ENCODE measurements at places on chromosomes 2 and 18.

DNA sequence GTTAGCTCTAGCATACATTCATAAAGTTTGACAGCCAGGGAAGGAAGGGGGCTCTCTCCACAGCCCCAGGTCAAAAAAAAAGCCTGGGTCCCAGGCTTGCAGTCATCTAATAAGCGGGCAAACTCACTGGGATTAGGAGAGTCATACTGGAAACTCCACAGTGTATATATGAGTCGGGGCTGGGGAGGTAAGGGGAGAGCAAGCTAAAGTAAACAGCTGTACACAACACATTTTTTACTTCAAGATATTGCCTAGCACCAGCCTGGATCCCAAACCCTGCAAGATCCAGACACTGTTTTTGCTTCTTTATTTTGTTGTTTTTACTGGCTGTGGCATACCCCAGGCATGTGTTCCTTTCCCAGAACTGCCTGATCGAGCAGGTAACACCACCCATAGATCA, 291.3 kb upstream of the TANK start:
- no peak overlapping the region for H3K4me3 ChIP-seq
- peaks cover 10% of the 10 kb centered on the region for H3K27me3 ChIP-seq
- no peaks in the 10 kb centered on the region for H3K36me3 ChIP-seq
- H3K4me1 ChIP-seq, result no peaks in the 10 kb centered on the region

DNA sequence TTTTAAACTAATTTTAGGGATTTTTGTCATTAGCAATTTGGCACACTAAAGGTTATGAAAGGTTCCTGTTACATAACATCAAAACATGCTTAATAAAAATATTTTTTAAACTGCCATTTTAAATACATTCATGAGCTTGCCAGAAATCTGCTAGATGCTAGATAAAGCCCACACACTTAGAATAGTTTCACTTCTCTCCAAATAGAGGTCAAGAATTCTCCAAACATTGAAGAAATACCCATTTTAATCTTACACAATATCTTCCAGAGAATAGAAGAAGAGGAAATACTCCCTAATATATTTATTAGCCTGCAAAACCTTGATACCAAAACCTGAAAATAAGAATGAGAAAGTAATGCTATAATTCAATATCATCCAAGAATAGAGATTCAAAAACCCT, 247.5 kb downstream of the PTH2R start:
- no peak overlapping the region for H3K4me3 ChIP-seq
- no peak for DNase-seq
- H3K4me1 ChIP-seq, result no peaks in the 10 kb centered on the region
- no peak overlapping the region for H3K27ac ChIP-seq

DNA sequence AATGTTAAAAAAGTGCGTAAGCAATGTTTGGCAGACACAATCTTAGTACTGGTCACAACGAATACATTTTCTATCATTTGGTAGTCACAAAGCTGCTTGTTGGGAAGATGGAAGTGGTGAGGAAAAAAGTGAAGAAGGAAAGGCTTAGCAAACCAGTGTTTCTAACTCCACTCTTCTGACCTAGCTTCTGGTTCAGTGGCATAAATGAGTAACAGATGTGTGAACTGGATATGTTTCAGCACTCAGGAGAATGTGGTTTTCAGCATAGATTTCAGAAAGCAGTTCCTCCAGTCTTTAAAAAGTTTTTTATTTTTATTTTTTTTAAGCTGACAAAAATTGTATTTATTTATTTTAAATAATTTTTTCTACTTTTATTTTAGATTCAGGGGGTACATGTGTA, 357.1 kb downstream of the CPS1 start:
- H3K27ac ChIP-seq, result no peak overlapping the region
- no peaks in the 10 kb centered on the region for H3K4me1 ChIP-seq
- H3K4me3 ChIP-seq, result no peak overlapping the region
- H3K36me3 ChIP-seq, result no peaks in the 10 kb centered on the region

DNA sequence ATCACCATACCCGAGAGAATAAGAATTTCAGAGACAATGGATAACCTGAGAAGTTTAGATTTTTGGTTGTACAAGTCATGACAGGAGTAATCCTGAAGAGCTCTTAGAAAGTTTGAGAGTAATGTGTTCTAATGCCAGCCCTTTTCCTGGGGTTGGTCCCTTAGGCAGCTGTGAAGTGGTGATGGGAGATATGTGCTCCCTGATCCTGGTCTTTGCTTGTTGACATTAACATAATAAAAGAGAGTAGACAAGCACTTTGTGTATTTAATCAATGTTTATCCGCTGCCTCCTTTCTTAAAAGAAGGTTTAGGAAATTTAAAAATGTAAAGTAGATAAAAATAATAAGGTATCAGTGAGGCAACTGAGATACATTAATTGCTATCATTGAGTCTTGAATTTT, 13.8 kb upstream of the DSC3 start:
- H3K4me3 ChIP-seq, result no peak overlapping the region
- no peak for DNase-seq
- no peaks in the 10 kb centered on the region for H3K27me3 ChIP-seq
- H3K4me1 ChIP-seq, result no peaks in the 10 kb centered on the region
- H3K36me3 ChIP-seq, result no peaks in the 10 kb centered on the region
